ENCODE measurements at places on chromosomes 1 and 21.
A peak's percentile ranks its signal among the peaks of the same experiment; 100 is the strongest.

DNA sequence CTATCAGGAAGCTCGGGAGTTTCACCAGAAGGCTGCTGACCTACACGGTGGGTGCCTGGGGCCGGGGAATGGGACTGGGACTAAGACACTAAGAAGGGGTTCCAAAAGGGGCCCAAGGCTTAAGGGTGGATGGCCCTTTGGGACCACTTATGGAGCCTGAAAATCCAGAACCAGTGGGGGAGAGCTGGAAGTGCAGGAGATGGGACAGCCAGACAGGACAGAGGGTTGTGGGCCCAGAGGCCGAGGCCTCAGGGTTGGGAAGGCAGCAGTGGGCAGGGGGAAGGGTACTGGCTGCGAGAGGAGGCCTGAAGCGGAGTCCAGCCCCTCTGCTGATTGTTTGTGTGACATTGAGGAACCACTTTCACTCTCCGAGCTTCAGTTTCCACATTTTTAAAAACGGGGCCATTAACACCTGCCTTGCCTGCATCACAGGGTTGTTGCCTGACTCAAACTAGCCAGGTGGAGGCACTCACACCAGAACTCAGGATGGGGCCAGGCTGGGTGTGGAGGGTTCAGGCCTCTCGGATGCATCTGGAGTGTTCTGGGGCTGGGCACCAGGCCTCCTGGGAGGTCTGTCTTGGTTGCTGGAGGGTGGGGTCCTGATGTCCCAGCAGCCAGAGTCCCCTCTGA, 3.0 kb downstream of the TTC24 start:
- DNase-seq: peak; percentile 63

GRCh38 chr1:14538335-14538734, 60.1 kb upstream of the KAZN start:
- DNase-seq: no peak

DNA sequence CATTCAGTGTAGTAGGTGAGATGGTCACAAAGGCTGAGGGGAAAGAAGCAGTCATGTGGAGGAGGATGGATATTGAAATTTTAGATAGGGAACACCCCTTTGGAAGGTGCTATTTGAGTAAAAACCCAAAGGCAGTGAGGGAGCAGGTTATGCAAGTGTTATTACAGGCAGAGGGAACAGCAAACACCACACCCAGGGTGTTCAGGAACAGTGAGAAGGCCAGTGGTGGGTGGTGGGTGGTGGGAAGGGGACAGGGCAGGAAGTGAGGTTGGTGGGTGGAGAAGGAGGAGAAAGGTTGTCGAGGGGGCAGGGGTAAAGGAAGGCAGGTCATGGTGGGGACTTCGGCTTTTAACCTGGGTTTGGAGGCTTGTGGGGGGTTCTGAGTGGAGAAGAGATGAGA, 39.2 kb upstream of the SCMH1 start:
- no peak for DNase-seq

GRCh38 chr1:173476197-173476664, 904 bp upstream of the PRDX6 start:
- DNase-seq: no peak

Data from SHP77 treated with DMSO at 0.1 percent for 48 hours (cell line).